ENCODE measurements at places on chromosomes 1 and 21. TPM values are rescaled to one million over a fixed set of nuclear protein-coding genes. Genes with fewer than 3 reads are reported as not detected.

GRCh38 chr1:53556657-53557227 lies 97.5 kb downstream of the DMRTB1 start:
- DNase-seq, result no peak

- no peak for DNase-seq
These were observed 24.0 kb downstream of the ABCA4 start for GRCh38 chr1:94096797-94097549.

DNA sequence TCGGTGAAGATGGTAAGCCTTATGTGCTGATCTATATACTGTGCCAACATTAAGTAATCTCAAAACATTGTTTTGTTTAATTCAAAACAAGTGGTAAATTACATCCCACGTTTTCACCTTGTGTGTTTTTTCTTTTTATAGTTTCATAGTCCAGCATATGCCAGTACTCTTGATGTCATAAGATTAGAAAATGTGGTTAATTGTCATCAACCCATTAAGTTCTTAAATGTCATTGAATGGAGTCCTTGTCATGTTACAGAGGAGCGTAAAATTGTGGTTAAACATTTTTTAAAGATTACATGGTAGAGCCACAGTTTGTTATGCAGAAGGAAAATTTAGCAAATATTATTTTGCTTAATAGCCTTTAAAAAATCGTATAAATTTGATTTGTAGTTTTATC lies 93.1 kb downstream of the FNBP1L start:
- DNase-seq, result no peak

GRCh38 chr1:68229650-68230483 lies 2.5 kb downstream of the WLS start:
- no peak for DNase-seq

Gene G0S2
- total RNA-seq, result 4.6 TPM

DNA sequence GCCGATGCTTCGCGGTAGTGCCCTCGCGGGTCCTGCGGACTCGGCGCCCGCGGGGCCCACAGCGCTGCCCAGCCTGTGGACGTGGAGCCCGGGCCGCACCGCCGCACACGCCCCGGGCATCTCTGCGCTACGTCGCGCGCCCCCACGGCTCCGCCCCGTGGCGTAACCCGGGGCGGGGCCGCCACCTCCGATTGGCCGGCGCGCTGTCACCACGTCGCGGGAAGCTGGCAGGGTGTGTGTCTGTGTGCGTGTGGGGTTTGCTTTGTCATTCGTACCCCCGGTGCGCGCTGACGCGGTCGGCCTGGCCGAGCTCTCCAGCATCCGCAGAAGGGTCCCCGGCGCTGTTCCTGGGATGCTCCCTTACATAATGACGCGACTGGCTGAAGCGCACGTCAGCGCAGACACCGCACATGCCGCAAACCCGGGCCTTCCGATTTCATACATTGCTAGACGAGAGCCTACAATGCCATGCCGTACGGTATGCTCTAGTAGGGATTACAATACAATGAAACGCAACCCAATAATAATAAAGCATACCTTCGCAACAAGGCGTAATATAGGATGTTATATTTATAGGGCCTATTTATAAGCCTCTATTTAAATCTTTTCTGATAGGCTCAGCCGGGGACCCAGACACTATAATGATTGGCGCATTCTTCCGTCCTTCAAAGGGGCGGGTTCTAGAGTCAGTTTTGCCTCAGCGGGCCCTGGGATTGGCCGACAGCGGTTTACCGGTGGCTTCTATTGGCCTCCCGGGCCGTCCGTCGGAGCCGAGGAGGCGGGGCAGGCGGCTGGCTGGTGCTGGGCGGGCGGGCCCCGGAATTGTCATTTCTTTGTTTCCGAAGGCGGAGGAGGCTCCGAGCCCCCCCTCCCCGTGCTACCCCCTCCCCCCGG lies at the start of gene MACO1:
MACO1 (plus strand) TSS at position 825 of the 894 bp plus-strand sequence. CDS start 202 bp downstream, outside the sequence.
- peak; percentile 98 for DNase-seq

- DNase-seq, result no peak
These were observed 33.5 kb upstream of the IL19 start for GRCh38 chr1:206736878-206737728.

Gene CD34
- total RNA-seq, result 23.2 TPM

Gene SLAMF9
- total RNA-seq, result not detected

- DNase-seq, result peak; percentile 11
These were observed 63.9 kb downstream of the KCNK2 start for GRCh38 chr1:215146240-215146975.

- no peak for DNase-seq
These were observed 539 bp downstream of the ANP32E start for GRCh38 chr1:150235294-150235851.

DNA sequence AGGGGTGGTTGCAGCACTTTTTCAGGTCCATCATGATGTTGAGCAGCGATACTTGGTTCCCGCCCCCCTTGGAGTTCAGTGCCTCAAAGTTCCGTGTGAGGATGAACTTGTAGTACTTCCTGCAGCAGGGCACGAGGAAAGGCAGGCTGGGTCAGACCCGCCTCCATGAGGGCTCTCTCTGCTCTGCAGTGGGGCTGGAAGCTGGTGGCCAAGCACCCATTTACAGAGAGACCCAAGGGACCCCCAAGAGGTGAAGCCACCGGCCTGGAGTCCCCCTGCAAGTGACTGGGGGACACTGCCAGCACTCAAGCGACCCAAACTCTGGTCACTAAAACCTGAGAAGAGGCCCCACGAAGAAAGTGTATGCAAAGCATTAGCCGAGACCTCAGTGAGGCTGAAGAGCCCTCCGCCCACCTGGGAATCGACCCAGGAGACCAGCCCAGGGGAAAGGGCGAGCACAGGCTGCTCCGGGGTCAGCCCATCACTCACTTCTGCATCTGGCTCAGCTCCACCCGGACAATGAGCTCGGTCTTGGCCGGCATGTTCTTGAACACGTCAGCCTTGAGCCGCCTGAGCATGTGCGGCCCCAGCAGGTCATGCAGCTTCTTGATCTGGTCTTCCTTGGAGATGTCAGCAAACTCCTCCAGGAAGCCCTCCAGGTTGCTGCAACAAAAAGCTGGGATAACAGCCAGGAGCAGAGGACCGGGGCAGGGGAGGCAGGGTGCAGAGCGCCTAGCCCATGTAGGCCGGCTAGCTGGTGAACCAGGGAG lies 45.2 kb downstream of the CHD5 start:
- DNase-seq, result no peak
